ENCODE measurements at places on chromosomes 13 and 19. TPM values are rescaled to one million over a fixed set of nuclear protein-coding genes. Genes with fewer than 3 reads are reported as not detected.

PGLYRP1 gene
- not detected for total RNA-seq

DNA sequence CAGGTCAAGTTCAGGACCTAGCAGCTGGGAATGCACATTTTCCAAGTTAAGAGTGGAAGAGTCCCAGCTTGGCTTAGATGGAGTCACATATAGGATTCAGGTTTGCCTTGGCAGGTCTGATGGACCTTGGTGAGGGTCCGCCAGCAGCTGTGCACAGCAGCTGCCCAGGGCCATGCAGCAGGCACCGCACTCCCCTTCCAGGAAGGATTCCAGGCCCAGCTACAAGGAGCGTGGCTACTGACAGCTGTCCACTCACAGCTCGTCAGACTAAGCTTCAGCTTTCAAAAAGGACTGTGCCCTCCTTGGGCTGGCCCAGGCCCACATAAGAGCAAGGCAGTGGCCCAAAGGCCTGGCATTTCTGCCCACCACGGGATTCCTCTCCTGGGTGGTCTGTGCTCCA, 68.4 kb downstream of the ALOX5AP start:
- DNase-seq: no peak

CAPS gene
- 11.7 TPM for total RNA-seq

SIGLEC5 gene
- total RNA-seq: not detected

GRCh38 chr19:30557927-30558557, 185.9 kb downstream of the ZNF536 start:
- no peak for DNase-seq

ATP8B3 gene
- 7.3 TPM for total RNA-seq

GRCh38 chr19:14649020-14649419, 25.6 kb downstream of the ADGRE3 start:
- DNase-seq: no peak

ASPDH gene
- total RNA-seq: not detected

CEACAM3 gene
- total RNA-seq: not detected

DNA sequence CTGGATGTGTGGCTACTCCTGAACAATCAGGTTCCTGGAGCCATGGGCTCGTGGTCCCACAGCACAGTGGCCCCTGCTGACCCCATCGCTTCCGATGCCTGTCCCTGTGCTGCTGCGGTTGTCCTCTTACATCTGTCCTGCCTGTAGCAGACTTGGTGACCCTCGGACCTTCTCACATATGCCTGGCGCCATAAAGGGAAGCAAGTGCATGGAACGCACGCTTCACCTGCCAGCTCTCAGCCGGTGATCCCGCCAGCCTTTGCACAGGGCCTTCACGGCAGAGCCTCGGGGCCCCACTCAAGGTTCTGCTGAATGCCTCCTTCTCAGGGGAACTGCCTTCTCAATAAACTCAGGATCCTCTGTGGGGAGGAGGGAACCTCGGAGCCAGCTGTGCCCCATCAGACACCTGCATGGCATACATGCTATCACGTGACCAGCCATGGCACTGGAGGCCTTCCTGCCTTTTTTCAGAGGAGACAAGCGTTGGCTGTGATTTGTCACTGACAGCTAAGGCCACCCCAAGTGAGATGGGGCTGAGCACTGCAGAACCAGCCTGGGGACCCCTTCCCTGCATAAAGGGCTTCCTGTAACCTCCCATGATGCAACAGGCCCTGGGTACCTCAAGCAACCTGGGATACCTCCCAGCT, 24.3 kb downstream of the PEPD start:
- no peak for DNase-seq

ZNF497 gene
- total RNA-seq: 0.87 TPM

- no peak for DNase-seq
Observed at GRCh38 chr19:33459222-33460090, 62.1 kb downstream of the PEPD start.

GRCh38 chr13:40149611-40150274, 494.3 kb downstream of the COG6 start:
- no peak for DNase-seq

C5AR1 gene
- total RNA-seq: not detected

DNA sequence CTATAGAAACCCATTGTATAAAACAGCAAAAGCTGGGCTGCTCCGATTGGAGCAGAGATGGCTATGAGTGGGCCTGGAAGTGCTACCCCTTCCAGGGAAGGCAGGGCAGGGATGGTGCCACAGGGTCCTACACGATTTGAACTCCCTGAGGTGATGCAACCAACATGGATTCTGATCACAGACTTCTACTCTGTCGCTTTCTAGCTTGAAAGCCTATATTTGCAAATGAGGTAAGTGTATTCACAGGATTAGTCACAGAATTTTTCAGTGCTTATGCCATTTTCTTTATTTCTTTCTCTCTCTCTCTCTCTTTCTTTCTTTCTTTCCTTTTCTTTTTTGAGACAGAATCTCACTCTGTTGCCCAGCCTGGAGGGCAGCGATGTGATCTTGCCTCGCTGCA, 179.0 kb downstream of the SPRY2 start:
- DNase-seq: no peak

DNA sequence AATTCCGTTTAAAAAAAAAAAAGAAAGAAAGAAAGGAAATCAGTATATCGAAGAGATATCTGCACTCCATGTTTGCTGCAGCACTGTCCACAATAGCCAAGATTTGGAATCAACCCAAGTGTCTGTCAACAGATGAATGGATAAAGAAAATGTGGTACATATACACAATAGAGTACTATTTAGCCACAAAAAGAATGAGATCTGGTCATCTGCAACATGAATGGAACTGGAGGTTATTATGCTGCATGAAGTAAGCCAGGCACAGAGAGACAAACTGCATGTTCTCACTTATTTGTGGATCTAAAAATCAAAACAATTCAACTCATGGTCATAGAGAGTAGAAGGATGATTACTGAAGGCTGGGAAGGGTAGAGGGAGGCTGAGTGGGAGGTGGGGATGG, 16.3 kb downstream of the ZNF565 start:
- no peak for DNase-seq

ZNF575 gene
- 2.9 TPM for total RNA-seq
